ENCODE measurements at places on chromosomes 4 and X.

DNA sequence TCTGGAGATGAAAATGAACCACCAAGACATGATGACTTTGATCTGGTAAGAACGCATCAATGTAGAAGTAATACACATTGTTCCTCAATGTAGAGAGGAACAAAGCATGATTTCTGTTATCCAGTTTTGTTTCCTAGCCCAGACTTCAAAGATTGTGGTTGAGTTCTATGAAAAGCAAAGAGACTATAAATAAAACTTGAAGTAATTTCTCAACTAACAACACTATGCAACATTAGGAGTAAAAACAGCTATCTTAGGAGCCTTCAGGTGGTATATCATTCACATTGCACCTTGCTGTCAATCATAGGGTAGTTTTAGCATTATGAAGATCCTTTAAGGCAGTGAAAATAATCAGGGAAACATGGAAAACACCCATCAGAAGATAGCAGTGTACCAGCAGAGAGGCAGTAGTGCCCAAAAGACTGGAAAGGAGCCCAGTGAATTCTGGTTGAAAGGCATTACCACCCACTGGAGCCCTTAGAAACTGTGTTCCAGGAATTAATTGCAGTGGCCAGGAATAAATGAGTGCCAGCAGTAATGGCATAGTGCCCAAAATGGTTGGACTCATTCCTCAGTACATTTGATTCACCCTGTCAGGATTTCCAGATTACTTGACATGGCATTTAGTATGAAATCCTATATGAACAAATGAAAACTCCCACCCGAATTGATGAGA, 300.7 kb upstream of the CXXC4 start:
- DNase-seq, result no peak

DNA sequence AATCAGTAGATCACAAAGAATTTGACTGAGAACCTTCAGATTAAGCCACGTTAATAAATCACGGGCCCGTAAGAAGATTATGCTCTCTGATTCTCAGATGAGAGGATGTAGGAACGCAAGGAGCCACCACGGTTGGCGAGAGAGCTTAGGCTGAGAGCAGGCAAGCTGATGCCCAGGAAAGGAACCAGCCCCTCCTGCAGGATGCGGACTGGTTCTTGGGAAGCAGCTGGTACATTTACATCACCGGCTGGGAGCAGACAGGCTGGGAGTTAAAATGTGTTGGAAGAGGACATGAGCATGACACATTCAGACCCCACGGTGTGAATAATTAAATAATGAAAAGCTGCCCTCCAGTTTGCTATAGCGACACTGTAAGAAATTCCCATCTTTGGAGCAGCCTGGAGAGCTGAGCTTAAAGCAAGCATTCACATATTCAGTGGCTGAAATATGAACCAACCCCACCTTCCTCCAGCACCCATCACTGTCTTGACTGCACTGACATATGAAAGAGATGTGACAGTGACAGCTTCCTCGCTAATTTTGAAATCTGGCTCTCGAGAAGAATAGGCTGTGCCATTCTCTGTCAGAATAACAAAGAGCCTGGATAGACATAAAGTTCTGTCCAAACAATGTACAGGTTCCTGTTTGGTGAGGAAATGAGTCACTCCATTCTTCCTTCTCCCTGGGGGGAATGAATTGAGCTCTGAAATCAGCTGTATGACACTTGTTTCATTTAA, 33.1 kb downstream of the LNX1 start:
- DNase-seq, result no peak

- no peak for DNase-seq
These were observed 19.1 kb downstream of the ATP5ME start for GRCh38 chr4:654871-655463.

- DNase-seq, result no peak
These were observed 1492.2 kb upstream of the TENM3 start for GRCh38 chr4:180751009-180751408.

DNA sequence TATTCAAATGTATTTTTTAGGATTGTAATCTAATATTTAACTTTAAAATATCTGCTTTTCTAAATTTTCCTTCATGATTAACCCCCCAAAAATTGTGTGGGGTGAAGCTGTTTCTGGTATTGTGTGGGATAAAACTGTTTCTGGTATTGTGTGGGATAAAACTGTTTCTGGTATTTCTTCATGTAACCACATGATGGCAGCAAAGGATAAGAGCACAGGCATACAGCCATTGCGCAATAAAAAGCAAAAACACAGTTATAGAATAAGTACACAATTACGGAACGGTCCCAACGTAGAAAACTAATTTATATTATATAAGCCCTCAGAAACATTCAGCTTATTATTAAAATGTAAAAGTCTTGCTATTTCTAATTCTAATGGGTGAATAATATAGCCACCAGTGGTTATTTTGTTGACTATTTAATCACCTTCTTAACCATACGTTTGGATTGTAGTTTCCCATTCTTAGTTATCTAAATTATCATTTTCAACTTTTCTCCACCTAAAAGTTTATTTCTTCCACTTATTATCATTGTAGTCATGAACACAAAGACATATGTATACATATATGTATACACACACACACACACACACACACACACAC, 333.9 kb upstream of the FSTL5 start:
- DNase-seq, result no peak

DNA sequence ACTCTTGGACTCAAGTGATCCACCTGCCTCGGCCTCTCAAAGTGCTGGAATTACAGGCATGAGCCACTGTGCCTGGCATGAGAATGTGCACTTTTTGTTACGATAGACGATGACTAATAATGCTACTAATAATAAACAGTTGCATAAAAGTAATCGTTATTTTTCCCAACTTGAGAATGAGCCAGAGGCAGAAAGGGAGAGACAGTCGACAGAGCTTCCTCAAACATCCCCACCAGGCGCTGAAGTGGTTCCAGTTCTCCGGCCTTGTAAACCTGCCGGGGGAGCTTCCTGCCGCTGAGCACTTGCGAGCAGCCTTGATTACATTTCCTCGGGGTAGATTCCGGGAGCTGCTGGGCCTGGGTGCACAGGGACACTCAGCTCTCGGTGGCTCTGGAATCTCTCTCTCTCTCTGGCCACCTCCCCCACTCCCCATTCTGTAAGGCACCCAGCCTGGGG, 8.9 kb upstream of the HTRA3 start:
- no peak for DNase-seq

DNA sequence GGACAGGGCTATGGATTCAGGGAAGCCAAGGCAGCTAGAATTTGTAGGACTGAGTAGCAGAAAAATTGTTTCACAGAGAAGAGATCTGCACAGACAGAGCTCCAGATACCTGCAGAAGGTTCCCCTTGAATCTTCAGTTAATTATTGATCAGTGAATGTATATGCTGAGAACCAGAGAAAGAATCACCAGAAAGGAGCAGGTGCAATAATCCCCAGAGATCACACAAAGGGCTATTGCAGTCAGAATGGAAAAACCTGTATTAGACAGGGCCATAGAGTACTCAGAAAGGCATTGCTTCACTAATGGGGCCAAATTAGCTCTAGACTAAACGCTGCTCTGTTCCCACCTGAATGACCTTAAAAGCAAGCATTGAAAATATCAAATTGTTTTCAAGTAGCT, 35.5 kb upstream of the SMAD1 start:
- DNase-seq, result no peak

DNA sequence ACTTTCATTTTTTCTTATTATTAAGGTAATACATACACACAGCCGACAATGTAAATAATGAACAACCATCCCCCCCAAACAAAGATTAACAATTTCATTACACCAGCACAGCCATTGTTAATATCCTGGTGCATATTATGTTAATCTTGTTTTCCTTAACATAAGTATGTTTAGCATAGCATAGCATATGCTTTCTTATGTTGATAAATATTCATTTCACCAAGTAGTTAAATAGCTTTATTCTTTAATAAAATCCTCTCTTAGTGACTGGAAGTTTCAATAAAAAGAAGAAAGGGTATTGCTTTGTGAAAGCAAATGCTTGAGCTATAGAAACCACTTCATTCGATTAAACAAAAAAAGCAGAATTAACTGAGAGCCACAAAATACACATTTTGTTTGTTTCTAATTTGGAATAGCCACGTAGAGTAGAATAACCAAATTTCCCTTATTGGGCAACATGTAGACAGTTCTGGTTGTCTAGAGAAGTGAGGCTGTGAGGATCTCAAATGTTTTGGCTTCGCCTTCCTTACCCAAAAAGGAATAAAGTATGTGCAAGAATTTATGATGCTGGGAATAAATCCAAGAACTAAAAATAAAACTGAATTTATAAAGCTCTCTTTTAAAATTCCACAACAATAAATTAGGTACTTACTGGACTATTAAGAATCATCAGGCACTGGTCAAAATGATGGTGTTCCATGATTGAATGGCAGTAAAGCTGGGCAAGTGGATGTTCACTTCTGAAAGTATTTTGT, 118.0 kb downstream of the PDE5A start:
- DNase-seq, result no peak

- DNase-seq, result no peak
These were observed 5.5 kb downstream of the MAPK10 start for GRCh38 chr4:86354390-86354789.

GRCh38 chr4:18075823-18076433, 54.4 kb upstream of the LCORL start:
- no peak for DNase-seq

DNA sequence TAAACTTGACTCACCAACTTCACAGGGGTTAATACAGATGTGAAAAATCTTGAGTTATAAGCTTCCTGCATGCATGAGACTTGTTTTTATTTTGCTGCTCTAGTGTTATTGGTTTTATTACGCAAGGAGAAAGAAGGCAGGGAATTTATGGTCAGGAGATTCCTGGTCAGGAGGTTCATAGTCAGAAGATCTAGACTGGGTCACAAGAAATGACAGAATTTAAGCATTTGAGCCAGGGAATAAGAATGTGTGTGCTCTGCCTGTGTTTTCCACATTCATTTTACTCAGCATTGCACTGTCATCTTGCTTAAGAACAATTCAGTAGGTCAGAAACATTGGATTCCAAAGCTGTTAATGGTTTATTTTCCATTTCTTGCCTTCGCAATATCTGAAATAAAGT, 2522.1 kb downstream of the ARAP2 start:
- DNase-seq, result no peak

GRCh38 chrX:124426288-124427169, 80.2 kb downstream of the SH2D1A start:
- no peak for DNase-seq

- no peak for DNase-seq
These were observed 425.3 kb downstream of the SPRY1 start for GRCh38 chr4:123821861-123822260.

GRCh38 chr4:42586775-42587174, 70.1 kb downstream of the ATP8A1 start:
- no peak for DNase-seq

DNA sequence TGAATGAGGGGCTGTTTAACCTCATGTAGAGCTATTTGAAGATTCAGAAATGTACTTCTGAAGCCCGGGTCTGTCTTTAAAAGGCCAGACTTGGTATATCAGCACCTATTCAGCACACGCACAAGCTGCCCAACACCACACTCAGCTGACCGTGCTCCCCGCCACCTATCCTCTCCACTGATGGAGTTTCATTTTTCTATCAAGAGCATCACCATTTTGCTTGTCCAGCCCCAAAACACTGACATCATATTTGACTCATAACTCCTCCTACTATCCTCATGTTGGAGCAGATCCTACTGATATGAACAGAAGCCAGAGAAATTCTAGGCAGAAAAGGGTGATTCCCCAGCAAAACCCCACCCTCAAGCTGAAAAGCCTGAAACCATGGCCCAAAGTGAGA, 100.3 kb downstream of the SORBS2 start:
- no peak for DNase-seq

DNA sequence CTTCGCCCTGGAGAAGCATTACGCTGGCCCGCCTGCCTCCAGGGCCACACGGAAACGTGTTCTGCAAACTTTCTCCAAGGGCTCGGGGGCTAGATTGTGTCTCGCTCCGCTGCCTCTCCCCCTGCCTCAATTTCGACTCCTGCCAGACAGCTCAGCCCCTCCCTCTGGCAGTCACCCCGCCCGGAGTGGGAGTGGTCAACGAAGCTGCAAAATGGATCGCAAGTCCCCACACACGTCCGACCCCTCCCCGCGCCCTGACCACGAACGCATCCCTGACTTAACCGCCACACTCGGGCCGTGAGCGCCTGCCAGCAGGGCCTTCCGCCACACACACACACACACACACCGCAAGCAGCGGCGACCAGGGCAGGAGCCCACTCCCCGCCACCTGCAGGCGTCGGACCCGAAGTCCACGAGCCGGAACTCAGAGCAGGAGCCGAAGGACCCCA, 47.0 kb upstream of the NKAP start:
- no peak for DNase-seq

- no peak for DNase-seq
These were observed 64.1 kb downstream of the ALPK1 start for GRCh38 chr4:112361181-112361791.

- no peak for DNase-seq
These were observed 8.4 kb upstream of the MSX1 start for GRCh38 chr4:4851081-4851480.

DNA sequence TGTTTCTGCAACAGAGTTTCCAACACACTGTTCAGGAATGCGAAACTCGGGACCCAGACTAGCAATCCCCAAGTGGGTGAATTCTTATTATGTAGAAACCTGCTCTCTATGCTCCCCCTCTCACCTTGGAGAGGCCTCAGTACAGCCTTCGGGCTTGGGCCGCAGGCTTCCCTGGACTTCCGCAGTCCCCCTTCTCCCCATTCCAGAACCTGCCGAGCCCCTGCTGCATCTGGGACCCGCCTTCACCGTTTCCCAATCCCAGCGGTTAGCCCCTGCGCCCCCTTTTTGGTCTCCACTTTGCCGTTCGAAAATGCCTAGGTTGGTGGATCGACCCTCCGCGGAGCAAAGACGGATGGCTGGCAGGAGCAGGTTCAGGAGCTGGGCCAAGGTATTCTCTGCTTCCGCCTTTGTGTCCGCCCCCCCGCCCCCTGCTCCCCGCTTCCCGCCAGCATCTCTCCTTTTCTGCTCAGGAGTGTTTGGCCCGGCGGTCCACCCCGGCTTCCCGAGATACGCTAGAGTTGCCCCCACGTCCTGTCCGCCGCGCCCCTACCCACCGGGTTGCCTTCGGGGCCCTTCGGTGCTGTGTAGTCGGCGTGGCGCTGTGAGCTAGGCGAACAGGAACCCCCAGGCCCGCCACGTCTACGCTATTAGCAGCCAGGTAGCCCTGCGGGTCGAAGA, 11.5 kb downstream of the HAND2 start:
- no peak for DNase-seq
